ENCODE measurements at places on chromosomes 12 and 14.

- DNase-seq, result no peak
These were observed 10.8 kb downstream of the MLH3 start for GRCh38 chr14:75040507-75040906.

DNA sequence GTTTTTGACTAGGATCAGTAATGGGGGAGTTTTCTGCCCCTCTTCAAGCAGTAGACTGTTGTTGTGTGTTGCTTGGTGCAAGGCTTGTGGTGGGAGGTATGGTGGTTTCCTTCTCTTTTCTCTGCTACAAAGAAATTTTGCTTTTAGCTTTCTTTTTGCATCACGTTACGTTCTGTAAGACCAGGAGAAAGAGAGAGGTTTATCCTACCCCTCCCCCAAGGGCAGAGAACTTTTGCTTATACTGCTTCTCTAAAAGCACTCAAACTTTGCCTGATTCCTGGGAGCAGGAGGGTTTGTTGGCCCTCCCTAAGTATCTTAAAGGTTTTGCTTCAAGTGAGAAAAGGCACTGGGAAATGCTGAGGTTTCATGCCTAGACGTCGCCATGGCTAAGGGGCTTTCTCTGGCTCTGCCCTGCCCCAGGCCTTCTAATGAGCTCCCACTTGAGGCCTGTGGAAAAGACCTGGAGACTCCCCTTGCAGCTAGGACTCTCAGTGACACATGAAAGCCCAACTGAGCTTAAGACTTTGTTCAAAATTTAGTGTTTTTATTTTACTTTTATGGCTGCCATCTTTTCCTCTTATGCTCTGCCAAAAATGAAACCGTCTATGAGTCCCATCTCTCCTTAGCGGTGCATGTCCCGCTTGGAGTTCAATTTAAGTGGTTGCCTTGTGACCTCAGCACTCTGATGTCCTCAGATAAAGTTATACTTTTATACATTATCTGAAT, 49.2 kb downstream of the EIF2S3B start:
- DNase-seq, result no peak

- DNase-seq, result no peak
These were observed 74.6 kb upstream of the SFSWAP start for GRCh38 chr12:131636266-131636665.

DNA sequence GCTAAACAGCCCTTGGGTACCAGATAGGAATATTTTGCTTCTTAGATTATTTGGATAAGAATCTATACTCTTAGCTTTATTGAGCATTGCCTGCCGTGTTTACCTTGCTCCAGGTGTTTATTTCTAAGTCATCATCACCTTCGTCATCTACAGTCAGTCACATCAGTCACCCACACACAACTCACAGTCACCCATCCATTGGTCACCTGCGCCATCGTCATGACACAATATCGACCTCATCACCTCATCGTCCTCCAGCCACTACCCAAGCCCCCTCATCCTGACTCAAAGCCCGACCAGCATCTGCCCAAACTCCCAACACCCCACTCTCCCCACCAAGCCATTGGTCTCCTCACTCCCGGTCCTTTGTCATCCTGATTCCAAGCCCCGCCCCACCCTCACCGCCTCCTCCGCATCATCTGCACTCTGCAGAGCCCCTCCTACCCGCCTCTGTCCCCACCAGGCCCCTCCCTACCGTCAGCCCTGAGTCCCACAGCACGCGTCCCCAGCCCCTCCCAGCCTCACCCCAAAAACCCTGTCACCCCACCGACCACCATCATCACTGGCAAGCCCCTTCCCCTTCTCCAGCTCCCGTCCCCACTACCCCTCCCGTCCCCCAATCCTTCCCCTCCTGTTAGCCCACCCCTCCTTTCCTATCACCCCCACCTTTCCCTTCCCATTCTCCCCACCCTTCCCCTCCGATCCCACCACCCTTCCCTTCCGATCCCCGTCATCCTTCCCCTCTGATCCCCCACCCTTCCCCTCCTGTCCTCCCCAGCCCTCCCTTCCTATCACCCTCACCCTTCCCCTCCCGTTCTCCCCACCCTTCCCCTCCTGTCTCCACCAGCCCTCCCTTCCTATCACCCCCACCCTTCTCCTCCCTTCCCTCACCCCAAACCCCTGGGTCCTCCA, 9.8 kb downstream of the DLK1 start:
- DNase-seq, result no peak

GRCh38 chr14:51581017-51581881, 70.5 kb upstream of the FRMD6 start:
- DNase-seq, result no peak

DNA sequence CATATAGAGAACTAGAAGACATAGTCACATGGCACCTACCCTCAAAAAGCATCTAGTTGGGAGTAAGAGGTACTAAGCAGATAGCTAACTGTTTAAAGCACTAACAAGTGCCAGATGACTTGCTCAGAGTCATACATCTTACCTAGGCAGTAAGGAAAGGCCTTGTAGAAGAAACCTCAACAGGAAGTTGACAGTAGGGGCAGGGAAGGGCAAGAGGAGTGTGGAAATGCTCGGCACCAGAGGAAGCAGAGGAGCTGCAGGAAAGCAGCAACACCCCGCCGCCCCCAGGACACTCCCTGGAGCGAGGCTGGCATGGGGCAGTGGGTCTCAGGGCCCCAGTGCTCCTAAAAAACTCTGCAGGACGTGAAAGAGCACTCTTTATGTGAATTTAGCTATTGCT, 92.9 kb downstream of the PPP2R5C start:
- no peak for DNase-seq

- DNase-seq, result no peak
These were observed 22.2 kb downstream of the ARF6 start for GRCh38 chr14:49915085-49915484.

GRCh38 chr14:21241218-21241819, 27.9 kb downstream of the HNRNPC start:
- no peak for DNase-seq

DNA sequence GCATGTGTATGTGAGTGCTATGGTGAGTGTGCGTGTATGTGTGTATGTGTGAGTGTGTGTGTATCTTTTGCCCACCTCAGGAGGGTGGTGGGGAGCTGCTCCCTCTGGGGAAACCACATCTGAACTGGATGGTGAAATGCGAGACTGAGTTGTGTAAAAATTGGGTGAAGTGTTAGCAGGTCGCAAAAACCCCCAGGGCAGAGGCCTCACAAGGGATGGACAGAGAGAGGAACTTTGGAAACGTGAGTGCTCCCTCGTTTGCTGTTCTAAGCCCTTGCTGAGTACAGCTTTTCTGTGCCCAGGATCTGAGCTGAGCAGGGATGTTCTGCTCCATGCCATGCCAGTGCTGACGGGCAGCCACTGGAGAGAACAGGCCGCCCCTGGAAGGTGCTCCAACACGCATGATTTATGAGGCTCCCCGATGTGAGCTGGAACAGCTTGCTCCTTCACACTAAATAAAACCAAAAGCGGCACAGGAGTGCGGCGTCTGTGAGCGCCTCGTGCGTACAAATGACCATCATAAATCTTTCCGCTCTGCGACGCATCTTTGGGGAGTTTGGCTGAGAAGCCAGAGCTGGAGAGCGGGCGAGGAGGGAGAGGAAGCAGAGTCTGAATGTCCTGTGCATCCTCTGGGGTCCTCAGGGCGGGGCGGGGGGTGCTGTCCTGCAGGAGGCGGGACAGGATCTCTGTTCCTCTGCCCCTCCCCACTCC, 14.1 kb upstream of the GALNT9 start:
- no peak for DNase-seq
